ENCODE measurements at places on chromosomes 3 and 15. TPM values are rescaled to one million over a fixed set of nuclear protein-coding genes. Genes with fewer than 3 reads are reported as not detected.

DNA sequence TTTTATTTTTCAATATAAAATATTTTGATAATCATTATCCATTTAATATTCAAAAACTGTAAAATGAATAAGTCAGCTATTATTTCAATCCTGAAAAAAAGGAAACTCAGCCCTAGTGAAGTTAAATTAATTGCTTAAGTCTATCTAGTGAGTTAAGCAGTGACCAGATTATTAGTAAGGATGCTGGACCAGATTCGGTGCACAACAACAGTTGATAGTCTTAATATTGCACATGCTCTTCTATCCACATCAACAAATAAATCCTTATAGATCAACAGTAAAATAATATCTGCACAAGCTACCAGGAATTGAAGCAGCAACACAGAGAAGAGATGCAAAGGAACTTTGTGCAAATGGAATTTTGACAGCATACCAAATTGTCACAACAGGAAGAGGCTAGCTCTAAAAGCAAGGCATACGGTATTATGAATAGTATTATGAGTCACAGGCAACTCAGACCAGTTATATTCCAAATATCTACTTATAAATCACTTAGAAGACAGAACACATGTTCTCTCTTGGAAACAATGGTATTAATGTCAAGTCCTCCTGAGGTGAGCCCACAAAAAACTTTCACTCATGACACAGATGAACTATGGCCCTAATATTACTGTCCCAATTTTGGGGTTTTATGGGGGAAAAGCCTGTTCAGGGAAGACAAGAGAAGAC is 24.9 kb downstream of the VPS13C start:
- no peak for DNase-seq

DNA sequence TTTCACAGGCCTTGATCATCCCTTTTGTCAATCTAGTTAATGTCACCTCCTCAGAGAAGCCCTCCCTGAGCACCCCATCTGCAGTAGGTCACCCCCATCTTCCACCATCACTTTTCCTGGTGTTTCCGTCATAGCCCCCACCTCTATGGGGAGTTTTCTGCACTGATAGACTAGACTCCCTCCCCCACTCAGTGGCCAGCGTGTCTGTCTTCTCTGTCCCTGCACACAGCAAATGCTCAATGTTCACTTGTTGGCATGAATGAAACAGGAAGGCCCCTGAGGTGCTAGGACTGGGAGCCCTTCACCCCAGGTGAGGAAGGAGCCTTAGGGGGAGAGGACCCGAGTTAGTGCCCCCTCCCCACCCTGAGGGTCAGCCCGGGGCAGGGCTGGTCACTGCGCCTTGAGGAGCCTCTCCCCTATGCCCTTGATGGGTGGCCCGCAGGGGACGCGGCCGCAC is 15.8 kb upstream of the FANCD2 start:
- no peak for DNase-seq

DNA sequence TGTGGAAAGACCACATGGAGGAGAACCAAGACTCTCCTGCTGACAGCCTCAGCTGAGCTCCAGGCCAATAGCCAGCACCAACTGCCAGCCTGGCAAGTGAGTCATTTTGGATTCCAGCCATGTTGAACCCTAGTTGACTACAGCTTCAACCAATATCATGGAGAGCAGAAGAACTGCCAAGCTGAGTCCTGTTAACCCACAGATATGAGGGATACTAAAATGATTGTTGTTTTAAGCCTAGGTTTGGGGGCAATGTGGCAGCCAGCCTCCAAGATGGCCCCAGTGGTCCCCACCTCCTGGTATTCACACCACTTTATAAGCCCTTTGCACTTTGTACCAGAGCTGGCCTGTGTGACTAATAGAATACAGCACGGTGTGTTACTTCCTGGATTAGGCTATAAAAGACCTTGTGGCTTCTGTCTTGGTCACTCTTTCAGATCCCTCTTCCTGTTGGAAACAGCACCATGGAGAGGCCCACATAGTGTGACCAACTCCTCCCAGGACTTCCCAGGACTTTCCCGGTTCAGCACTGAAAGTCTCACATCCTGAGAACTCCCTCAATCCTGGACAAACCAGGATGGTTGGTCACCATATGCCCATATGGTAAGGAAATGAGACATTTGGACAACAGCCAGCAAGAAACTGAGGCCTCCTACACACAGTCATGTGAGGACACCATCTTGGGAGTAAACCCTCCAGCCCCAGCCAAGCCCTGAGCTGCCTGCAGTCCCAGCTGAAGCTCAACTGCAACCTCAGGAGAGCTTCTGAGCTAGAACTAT is 32.4 kb upstream of the CDV3 start:
- no peak for DNase-seq

GRCh38 chr15:61700803-61701202 is 359.4 kb downstream of the VPS13C start:
- DNase-seq: no peak

DNA sequence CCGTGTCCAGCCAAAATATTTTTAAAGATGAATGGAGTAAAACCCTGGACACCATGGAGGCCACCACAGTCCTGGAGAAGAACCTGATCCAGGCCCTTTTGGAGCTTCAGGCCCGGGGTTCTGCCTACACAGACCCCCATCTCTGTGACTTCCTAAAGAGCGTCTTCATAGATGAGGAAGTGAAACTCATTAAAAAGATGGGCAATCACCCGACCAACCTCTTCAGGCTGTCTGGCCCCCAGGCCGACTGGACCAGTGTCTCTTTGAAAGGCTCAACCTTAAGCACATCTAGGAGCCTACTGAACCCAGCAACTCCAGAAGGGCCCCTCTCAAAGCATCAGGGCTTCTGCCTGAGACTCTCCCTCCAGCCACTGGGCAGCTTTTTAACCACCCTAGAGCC is 107.9 kb upstream of the FAM174B start:
- DNase-seq: no peak

GRCh38 chr3:58041182-58041825 is 33.1 kb downstream of the FLNB start:
- DNase-seq: no peak

The CLDN18 gene
- total RNA-seq: not detected

GRCh38 chr3:148187296-148187695 is 510.4 kb upstream of the AGTR1 start:
- no peak for DNase-seq

GRCh38 chr3:160757233-160758106 is 1.4 kb downstream of the PPM1L start:
- DNase-seq: peak; percentile 47

Measured in gastrocnemius medialis (tissue), 4 donors.